Glomerular endothelial cell (primary cell): ENCODE measurements at places on chromosomes 1 and 21. TPM values are rescaled to one million over a fixed set of nuclear protein-coding genes. Genes with fewer than 3 reads are reported as not detected.

GRCh38 chr21:21241391-21241790 is 243.2 kb downstream of the NCAM2 start:
- no peak for DNase-seq

DNA sequence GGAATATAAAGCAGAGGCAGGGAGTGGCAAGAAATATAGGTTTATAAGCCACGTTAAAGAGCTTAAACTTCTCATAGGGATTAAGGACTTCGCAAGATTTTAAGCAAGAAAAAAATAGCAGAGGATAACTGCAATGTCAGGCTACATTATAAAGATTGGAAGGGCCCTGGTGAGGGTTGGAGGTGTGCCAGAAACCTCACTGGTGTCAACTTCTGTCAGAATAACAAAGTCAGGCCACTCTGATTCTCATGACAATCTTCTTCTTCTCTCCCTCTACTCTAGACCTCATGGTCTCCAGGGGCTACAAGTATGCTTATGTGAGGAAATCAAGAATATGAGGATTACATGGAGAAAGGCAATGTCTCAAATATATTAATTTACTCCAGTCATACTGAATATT is 32.6 kb upstream of the FMO2 start:
- no peak for DNase-seq

DNA sequence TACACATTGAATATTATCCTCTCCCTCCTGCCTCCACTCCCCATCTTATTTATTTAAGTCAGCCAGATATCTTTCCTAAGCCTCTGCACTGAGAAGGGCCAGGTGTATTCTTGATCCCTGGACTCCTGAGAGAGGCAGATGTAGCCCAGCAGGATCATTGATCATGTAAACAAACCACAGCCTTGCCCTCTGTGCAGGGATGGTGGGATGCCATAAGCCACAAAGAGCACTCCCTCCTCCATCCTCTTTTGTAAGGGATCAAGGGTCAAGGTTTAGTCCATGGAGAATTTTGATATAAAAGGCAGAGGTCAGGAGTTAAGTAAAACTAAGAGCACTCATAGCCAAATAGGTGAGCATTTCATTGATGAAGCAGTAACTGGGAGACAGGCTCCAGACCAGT is 17.3 kb downstream of the PHGDH start:
- no peak for DNase-seq

DNA sequence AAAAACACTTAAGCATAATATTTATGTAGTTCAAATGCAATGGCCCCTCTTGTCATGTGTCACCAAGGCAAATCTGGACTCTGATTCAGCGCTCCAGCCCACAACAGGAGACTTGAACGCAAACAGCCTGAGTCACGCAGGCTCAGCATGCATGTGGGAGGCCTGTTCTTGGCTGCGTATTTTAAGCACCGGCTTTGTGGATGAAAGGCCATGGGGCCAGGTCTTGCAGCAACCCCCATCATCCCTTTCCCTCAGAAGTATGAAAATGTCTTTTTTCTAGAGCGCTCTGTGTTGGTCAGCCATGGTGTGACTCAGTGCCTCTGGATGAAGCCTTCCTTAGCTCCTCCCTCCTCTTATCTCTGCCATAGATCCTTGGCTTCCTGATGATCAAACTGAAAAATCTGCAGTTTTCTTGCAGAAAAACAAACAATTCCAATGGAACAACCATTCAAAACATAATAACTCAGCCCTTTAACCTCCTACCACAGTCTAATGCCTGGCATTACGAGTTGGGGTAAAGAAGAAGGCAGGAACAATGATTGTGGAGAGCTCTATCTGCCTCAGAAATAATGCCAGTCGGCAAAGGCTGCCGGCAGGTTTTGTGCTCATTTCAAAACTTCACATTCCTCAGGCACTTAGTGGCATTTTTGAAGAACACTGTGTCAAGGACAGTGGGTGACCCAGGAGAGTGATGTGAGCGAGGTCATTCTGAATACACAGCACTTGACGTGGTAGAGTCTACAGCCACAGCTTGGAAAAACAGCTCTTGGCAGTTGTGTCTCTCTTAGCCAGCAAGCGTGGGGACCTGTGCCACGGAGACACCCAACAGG is 167.5 kb downstream of the CLIC6 start:
- peak; percentile 79 for DNase-seq

GRCh38 chr1:48228156-48228555 is 5.6 kb downstream of the SLC5A9 start:
- no peak for DNase-seq

DNA sequence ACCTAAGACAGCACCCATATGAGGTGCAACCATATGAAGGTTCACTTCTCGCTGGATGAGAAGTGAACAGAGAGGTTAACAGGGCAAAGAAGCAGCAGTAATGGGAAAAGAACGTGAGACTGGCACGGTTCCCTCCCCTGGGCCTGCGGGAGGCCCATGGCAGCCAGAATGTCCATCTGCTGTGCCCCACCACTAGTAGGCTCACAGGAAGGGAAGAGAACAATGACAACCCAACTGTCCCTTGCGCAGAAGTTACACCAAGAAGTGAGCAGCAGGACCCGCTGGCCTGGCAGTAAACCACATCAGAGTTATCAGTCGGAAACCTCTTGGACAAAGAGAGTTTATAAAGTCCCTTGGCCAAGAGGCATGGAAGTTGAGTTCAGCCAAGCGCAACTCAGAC is 11.3 kb downstream of the HIVEP3 start:
- no peak for DNase-seq

GRCh38 chr1:110091791-110092190 is 20.5 kb upstream of the UBL4B start:
- DNase-seq, result no peak

DNA sequence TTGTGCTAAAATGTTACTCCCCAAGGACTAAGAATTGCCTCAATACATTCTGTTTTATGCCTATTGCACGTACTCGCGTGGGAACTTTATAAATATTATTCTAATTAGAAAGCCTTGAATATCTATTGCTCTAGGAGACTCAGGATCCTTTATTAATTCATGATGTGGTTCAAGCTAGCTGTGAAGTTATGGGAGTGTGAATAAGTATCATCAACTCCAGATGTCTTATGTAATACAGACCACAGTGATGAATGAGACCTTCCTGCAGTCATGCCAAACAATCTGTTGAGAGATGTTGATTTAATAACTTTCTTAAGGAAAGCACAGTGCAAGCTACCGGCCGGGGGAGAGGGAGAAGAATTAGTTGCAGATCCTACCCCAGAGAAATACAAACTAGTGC is 519.2 kb upstream of the ZP4 start:
- DNase-seq, result no peak

DNA sequence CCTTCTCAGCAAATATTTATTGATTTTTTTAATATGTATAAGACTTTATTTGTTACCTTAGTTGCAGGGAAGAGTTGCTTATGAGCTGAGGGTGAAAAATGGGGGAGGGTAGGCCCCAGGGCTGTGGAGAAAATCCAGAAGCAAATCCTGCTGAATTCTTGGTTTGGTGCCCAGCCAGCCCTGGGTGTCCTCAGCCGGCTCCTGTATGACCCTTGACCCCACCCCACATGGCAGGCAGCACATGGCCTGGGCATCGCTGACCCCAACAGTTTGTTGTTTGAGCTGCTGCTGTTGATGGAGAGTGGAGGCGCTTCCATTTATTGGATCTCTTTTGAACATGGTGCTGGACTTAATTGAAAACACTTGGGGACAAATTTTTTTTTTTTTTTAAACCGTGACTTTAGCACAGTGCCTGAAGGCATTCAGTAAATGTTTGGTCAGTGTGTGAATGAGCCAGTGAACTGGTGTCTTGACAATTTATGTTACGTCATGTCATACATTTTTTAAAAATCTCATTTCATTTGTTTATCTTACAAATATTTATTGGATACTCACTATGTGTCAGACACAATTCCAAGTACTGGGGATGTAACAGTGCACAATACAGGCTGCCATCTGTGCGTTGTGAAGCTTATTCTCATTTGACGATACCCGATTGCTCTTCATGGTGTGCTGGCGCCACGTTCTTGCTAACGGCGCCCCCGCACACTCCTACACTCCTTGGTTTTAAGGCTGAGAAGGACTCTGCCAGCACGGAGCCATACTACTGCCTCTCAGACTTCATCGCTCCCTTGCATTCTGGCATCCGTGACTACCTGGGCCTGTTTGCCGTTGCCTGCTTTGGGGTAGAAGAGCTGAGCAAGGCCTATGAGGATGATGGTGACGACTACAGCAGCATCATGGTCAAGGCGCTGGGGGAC is 98.8 kb downstream of the MTR start:
- DNase-seq, result no peak

DNA sequence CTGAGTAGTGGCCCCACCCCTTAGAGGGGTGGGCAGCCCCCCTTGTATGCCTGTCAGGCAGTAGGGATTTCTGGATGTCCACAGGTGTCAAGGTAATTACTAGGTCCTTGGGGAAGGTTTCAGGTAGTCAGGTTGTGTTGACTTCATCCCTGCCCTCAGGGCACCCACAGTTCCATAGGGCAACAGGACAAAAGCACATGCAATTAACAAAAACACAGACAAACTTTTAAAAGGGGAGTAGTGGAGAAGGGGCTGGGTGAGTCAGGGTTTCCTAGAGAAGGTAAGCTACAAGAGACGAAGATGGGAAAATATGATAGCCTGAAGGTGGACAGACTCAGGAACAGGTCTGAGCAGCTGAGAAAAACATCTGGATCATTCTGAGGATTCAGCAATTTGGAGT is 14.1 kb downstream of the KRTCAP2 start:
- no peak for DNase-seq

GRCh38 chr1:30255111-30255724 is 468.2 kb downstream of the MATN1 start:
- no peak for DNase-seq

GRCh38 chr1:207191776-207192175 is 87.7 kb downstream of the C4BPA start:
- no peak for DNase-seq

DNA sequence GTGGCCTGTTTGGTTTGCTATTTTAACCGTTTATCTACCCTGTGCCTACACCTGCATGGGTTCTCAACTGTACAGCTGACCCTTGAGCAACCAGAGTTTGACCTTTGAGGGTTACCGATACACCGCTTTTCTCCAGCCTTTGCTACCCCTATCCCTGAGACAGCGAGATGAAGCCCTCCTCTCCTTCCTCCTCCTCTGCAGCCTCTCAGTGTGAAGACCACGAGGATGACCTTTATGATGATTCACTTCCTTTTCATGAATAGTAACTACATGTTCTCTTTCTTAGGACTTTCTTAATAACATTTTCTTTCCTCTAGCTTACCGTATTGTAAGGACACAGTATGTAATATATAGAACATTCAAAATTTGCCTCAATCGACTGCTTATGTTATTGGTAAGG is 14.5 kb upstream of the RNF187 start:
- no peak for DNase-seq

- no peak for DNase-seq
Observed at GRCh38 chr21:40563900-40564299, 283.1 kb downstream of the DSCAM start.

- no peak for DNase-seq
Observed at GRCh38 chr1:43009274-43009673, 50.6 kb upstream of the SLC2A1 start.

GRCh38 chr1:89519779-89520358 is 4.8 kb upstream of the LRRC8B start:
- no peak for DNase-seq

GRCh38 chr1:17409391-17409811 is 30.1 kb downstream of the RCC2 start:
- DNase-seq, result no peak

DNA sequence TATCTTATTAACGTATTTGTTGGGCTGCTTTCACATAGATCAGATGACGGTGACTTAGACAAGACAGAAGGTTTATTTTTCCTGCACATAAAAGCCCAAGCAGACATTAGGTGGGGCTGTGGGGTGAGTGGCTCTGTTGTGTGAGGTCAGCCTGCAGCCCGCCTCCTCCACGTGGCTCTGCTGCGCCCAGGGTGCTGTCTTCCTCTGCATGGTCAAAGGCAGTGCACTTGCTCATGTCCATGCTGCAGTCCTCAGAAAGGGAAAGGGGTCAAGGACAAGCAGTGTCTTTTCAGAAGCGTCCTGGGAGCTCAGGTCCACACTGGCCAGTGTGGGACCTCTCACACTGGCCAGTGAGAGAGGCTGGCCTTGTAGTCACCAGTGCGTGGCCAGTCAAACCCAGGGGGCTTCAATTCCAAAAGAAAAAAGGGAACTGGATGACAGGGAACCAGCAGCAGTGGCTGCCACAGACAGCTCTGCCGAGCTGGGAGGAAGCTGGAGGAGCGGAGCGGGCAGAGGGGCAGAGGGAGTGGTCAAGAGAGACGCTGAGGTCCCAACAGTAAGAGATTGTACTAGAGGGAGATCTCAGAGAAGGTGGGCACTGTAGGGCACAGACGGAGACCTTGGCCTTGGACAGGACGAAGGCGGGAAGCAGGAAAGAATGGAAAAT is 35.9 kb upstream of the SLC45A1 start:
- DNase-seq, result no peak

Gene PRR9
- not detected in 2 replicates for total RNA-seq

Gene RSPO1
- not detected in 2 replicates for total RNA-seq

Gene PTGS2
- 2.1 and 6.7 TPM in 2 replicates for total RNA-seq

Gene ZNF593OS
- not detected in 2 replicates for total RNA-seq

Gene CD1B
- not detected in 2 replicates for total RNA-seq

Gene TSPAN1
- total RNA-seq, result 2.3 and 8.9 TPM in 2 replicates

Gene SLC35F3
- total RNA-seq, result 0.87 TPM in 1 of 2 replicates, not detected in the other

Gene CASQ1
- not detected in 2 replicates for total RNA-seq

Gene ALDH9A1
- 44.7 and 47.9 TPM in 2 replicates for total RNA-seq

Gene CR1L
- total RNA-seq, result not detected in 2 replicates

Gene RSRP1
- total RNA-seq, result 67.5 and 102 TPM in 2 replicates
